Kasumi-1 (cell line): ENCODE measurements at places on chromosomes 1 and 21.

DNA sequence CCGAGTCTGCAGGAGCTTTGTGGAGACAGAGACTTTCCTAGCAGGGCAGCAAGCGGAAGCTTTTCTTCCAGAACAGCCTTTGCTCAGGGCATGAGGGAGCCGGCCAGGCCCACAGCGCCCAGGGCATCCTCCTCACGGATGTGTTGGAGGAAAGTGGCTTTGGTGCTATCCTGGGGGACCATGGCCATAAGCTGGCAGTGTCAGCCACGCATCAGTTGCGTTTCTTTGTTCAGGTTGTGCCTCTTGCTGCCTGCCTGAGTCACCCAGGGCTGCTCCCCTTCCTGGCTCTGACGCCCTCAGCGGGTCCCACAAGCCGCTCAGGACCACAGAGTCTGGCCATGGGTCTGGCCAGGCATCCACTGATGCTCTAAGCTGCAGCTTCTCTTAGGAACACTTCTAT is 39.6 kb upstream of the PRSS38 start:
- DNase-seq = no peak

GRCh38 chr1:234735476-234735875 is 125.5 kb upstream of the IRF2BP2 start:
- no peak for DNase-seq

GRCh38 chr1:26537951-26538352 is 8.4 kb downstream of the RPS6KA1 start:
- peak; percentile 71 for DNase-seq

DNA sequence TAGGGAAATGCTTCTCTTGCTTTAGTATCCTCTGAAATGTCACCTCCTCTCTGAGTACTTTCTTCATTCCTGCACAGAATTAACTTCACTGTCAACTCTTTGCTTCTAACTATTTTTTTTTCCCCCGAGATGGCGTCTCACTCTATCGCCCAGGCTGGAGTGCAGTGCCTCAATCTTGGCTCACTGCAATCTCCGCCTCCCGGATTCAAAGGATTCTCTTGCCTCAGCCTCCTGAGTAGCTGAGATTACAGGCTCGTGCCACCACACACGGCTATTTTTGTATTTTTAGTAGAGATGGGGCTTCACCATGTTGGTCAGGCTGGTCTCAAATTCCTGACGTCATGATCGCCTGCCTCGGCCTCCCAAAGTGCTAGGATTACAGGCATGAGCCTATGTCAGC is 1.4 kb upstream of the PLPP3 start:
- DNase-seq = no peak

- DNase-seq = no peak
Observed at GRCh38 chr1:98330224-98330623, 331.3 kb upstream of the SNX7 start.

GRCh38 chr1:223750730-223751570 is 38.6 kb downstream of the CAPN2 start:
- DNase-seq = no peak

DNA sequence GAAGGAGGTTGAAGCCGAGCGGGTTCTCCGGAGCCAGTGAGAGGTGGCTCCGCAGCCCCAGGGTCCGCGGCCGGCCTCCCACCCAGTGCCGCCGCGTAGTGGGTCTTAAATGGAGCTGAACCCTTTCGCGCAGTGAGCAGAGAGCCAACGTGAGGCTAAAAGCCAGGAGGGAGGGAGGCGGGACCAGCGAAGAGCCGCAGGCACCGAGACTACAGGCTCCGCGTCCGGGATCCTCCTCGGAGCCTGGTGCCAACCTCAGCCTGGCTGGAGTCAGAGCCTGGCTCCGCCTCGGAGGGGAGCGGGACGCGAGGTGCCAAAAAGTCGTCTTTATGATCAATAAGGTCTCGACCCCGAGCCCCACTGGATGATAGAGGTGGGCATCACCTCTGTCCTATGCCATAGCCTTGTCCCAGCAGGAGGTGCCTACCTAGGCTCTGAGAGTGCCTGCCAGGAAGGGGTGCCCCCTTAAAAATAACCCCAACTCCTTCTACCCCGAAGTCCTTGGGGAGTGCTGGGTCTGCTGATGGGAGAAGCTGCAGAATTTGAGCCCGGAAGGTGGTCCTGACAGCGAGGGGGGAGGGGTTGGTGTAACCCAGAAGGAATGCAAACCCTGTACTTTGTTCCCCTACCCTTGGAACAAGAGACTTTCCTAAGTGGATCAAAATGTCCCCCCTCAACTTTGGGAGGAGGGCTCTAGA is 1.6 kb downstream of the IGSF21 start:
- DNase-seq = no peak

- no peak for DNase-seq
Observed at GRCh38 chr1:202942426-202942825, 15.4 kb upstream of the KLHL12 start.

DNA sequence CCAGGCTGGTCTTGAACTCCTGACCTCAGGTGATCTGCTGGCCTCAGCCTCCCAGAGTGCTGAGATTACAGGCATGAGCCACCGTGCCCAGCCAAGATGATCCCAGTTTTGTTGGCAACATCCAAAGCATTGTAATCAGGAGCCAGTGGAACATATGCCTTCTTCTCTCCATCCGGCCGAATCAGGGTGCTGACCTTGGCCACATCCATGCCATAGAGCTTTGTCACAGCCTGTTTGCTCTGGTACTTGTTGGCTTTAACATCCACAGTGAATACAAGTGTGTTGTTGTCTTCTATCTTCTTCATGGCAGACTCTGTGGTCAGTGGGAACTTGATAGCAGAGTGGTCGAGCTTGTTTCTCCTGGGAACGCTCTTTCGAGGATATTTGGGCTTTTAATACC is 17.1 kb downstream of the TNFRSF8 start:
- DNase-seq = no peak

- DNase-seq = no peak
Observed at GRCh38 chr1:6086762-6087376, 41.2 kb downstream of the KCNAB2 start.

DNA sequence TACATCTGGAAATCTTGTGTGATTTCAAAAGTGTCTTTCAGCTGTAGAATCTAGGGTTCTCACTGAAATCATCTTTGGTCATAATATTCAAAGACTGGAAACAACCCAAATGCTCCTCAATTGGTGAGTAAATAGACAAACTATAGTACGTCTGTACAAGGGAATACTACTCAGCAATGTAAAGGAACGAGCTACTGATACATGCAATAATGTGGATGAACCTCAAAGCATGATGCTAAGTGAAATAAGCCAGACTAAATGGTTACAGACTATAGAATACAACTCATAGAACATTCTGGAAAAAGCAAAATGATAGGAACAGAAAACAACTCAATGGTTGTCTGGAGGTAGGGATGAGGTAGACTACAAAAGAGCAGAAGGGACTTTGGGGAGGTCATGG is 2.6 kb downstream of the LACTBL1 start:
- DNase-seq = no peak

DNA sequence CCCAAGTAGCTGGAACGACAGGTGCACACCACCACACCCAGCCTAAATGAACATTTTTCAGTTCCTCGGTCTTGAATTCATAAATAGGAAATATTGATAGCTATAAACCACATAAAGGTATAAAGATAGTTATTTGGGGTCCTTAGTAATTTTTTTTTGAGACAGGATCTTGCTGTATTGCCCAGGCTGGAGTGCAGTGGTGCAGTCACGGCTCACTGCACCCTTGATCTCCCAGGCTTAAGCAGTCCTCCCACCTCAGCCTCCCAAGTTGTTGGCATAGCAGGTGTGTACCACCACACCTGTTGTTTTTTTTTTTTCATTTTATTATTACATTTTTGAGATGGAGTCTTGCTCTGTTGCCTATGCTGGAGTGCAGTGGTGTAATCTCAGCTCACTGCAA is 3.7 kb upstream of the PPP1R15B start:
- no peak for DNase-seq

GRCh38 chr1:232965912-232966217 is 15.5 kb downstream of the NTPCR start:
- DNase-seq = no peak

GRCh38 chr1:182703539-182703938 is 19.2 kb upstream of the RGS8 start:
- no peak for DNase-seq

- DNase-seq = no peak
Observed at GRCh38 chr1:13443335-13443979, 33.2 kb downstream of the PRAMEF20 start.

GRCh38 chr1:223208164-223209076 is 65.4 kb upstream of the TLR5 start:
- no peak for DNase-seq

DNA sequence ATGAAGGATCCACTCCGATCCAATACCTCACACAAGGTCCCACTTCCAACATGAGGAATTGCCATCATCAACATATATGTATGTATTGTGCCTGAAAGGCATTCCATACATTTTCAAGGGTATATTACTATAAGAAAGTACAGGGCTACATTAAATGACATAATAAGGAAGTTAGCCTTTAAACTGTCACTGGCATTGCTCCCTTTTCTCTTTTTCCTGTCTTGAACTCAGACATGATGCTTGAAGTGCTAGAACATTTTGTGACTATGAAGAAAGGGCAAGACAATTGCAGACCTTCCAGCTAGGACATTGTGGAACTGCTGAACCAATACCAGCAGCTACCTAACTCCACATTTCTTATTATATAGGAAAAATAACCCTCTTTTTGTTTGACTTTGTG is 2.9 kb upstream of the TSPAN2 start:
- no peak for DNase-seq

GRCh38 chr1:54967372-54967771 is 13.1 kb upstream of the TMEM61 start:
- DNase-seq = no peak

DNA sequence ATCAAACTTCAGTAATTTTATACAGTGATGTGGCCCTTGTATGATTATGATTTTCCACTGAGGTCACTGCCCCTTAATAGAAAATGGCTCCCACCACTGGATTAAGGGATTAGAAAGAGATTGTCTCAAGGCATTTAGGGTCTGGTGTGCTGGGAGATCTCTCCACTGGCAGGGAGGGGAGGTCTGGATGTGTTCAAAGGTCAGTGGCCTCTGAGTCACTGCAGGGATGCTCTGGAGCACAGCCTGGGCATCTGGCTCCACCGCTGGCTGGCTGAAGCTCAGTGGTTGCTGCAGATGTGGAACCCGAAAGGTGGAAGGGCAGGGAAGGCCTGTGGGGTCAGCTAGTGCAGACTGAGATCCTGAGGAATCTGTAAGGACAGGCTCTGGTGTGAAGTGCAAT is 18.3 kb upstream of the CHI3L1 start:
- DNase-seq = no peak

- no peak for DNase-seq
Observed at GRCh38 chr21:26977746-26978145, 10.9 kb upstream of the ADAMTS5 start.
